ENCODE measurements at places on chromosomes 3 and 15.

DNA sequence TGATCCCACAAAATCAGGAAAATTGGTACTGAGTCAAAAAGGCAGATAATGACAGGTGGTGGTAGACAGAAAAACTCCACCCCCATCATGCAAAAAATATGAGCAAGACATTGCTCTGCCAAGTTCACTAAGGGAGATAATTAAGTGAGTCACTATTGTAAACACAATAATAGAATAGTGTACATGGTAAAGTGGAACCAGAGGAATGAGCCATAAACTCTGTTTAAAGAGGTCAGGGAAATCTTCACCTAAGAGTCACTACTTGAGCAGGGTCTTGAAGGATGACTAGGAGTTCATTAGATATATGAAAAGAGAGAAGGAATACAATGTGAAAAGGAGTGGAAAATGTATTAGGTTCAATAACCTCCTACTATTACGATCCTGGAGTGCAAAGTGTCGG lies 213.4 kb upstream of the PEX5L start:
- no peak for DNase-seq

- DNase-seq = no peak
These were observed 18.7 kb downstream of the CRBN start for GRCh38 chr3:3160826-3161225.

GRCh38 chr3:149703466-149703865 lies 45.6 kb upstream of the WWTR1 start:
- DNase-seq = no peak

GRCh38 chr3:161171113-161171512 lies 50.0 kb upstream of the NMD3 start:
- no peak for DNase-seq

DNA sequence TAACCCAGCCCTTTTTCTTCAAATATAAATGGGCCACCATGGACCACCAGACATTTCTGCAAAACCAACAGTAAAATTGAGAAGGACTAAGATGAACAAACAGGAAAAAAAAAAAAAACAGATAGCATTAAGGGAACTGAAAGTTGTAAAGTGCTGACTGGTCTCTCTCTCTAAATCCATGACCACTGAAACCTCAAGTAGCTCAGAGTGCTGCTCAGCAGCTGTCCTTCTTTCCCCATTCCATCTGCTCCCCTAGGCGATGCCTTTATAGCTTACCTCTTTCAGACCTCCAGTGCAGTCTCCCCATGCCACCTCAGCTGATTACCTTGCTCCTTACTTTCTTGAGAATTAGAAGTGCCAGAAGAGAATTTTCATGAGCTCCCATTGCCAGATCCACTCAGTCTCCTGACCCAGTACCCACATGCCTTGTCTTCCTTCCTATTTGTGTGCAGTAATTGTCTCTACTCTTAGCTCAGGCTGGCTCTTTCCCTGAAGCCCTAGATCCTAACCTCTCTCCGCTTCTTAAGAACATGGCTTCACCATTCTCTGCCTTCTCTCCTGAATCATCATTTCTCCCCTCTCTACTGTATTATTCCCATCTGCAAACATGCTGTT lies 23.9 kb upstream of the XIRP1 start:
- DNase-seq = no peak

DNA sequence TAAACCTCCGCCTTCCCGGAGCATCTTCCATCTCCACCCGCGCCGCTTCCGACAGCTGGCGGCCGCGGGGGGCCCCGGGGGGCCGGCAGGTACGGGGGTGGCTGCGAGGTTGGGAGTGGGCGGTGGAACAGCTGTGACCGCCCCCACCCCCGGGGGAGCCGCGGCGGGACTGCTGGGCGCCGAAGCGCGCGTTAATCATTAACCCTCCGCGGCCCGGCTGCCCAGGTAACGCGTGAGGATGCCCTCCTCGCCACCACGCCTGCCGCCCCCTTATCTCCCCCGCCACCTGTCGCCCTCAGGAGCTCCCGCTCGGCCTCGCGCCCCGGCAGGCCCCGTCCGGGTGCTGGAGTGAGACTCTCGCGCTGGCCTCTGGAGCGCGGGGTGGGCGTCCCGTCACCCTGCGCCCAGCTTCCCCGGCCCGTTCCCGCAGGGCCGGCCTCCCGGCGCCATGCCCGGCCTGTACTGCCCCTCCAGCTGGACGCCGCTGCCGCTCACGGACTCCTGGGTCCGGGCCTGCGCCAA lies 757 bp downstream of the VWA5B2 start:
- DNase-seq = peak; percentile 44

GRCh38 chr3:177476495-177476894 lies 279.2 kb upstream of the TBL1XR1 start:
- no peak for DNase-seq

GRCh38 chr3:128152419-128153155 lies 694 bp upstream of the EEFSEC start:
- peak; percentile 13 for DNase-seq

DNA sequence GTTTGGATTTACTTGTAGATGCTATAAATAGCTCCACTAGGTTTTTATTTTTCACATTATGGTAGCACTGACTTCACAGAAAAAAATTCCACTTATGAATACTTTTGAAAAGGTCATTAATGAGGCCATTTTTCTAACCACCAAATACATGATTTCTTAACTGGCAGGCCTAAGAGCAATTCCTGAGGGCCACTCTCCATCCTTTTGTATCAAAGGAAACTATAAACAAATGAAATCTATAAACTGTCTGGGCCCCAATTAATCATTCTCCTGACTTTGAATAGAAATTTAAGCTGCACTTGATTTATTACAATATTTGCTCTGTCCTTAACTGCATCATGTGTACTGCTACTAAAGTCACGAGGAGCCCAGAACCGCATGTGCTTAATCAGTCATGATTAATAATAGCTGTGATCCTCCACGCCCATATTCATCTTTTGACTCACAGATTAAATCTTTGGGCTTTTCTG lies 25.1 kb upstream of the MTMR10 start:
- no peak for DNase-seq

GRCh38 chr3:151926956-151927355 lies 53.5 kb downstream of the SUCNR1 start:
- DNase-seq = no peak

- peak; percentile 5 for DNase-seq
These were observed 700.5 kb upstream of the NAALADL2 start for GRCh38 chr3:174158674-174159073.

DNA sequence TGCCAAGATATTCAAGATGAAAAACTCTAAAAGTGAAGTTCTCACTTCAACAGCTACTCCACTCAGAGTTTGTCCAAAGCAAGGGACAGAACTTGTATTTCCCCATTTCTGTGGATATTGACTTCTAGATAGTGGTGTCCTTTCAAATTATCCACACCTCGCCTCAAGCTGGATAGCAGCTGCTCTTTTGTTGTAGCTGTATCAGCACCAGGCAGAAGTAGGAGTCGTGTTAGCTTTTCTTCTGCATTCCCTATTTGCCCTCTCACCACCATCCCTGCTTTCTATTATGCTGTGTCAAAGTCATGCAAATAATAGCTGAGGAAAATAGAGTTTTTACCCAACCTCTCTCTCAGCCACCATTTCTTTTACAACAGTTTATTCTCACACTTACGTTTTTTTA lies 303.8 kb downstream of the EPHA3 start:
- peak; percentile 11 for DNase-seq

DNA sequence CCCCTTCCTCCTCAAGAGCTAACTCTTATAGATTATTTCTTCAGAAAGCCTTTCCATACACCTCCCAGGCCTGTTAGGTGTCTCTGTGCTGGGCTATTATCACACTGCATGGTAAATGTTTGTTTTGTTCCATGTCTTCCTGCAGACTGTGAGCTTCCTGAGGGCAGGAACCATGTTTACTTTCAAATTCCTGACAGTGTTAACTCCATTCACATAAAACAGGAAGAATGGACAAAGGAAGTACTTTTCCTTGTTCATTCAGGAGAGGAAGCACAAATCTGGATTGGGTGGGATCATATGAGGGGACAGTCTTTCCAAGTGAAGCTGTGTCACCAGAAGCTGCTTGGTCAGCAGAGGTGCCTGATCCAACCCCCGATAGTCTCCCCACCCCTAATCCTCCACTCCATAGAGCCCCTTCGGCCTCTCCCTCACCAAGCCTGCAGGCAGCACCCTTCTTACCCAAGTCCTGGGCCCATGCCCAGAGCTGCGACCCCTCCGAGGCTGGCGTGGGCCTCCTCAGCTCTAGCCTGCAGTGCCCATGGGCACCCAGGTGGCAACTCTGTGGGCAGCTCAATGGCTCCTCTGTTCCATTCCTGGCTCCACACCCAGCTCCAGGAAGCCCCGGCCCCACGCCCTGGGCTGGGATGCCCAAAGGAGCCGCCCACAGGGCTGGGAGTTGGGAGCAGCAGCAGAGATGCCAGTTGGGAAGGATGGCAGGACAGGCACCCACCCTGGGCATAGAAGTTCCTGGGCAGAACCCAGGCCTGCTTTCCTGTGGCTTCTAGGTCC lies 6.9 kb downstream of the SHF start:
- DNase-seq = no peak

DNA sequence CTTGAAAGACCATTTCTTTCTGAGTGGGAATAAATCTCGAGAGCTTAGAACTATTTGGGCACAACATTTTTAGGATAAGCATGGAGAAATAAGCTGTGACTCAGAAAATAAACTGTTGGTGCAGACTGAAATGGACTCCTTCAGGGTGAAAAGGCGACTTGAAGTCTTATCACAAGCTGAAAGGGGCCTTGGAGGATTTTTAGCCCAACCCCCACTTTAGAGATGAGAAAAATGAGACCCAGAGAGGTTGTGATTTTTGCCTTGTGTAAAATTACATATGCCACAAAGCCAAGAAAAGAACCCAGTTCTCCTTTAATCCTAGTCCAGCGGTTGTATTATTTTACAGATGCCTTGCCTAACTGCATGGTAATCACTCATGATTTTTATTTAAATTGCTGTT lies 1.5 kb downstream of the ATP1B3 start:
- peak; percentile 19 for DNase-seq

DNA sequence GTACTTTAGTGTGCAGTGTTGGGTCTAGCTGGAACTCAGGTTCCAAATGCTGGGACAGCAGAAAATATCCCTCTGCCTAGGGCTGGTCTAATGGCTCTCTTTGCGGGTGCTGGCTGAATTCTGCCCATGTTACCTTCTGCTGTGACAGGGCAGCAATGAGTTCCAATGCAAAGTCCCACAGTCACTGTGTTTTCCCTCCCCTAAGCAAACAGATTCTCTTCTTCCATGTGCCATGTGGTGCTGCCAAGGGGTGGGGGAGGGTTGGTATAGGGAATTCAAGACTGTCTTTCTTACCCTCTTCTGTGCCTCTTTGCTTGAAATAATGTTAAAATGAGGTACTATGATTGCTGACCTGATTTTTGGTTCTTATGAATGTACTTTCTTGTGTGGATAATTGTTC lies 229.6 kb downstream of the GBE1 start:
- no peak for DNase-seq

- peak; percentile 87 for DNase-seq
These were observed 919 bp downstream of the IDH2 start for GRCh38 chr15:90101130-90101968.

GRCh38 chr15:82158811-82159210 lies 103.7 kb downstream of the EFL1 start:
- DNase-seq = no peak

GRCh38 chr3:126994661-126995245 lies 11.8 kb downstream of the PLXNA1 start:
- no peak for DNase-seq

DNA sequence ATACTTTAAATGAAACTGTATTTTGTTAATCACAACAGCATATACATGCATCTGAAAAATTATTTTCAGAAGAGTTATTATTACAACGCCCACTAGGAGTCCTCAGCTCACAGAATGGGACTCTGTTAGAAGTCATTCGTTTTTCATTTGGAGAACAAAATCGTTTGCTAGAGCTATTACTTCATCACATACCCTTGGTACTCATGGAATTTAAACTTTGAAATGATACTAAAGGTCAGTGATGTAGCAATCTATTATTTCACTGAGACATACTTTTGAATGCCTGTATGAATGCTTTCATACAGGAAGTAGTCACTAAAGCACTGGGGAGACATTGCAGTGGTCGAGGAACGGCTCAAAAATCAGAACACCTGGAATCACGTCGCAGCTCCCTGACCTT lies 198.1 kb downstream of the MBNL1 start:
- DNase-seq = peak; percentile 42

- DNase-seq = no peak
These were observed 216.4 kb upstream of the P2RY1 start for GRCh38 chr3:152618529-152618928.

DNA sequence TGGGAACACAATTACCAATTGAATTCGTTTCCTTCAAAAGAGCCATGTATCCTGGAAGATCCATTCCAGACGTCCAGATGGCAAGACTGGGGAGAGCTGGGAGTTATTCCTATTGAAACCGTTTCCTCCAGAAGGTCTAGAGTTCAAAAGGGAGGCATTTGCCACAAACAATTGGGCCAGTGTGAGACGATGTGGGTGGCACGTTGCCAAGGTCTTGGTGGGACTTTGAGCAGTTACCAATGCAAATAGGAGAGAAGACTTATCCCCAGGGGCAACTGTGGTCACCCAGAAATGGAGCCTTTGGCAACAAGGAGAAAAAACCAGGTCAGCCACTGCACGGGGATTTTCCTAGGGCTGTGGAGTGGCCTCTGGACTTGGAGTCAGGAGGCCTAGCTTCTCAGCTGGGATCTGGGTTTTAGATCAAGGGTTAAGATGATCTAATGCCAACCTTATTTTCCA lies 29.6 kb upstream of the TLE3 start:
- DNase-seq = no peak

- DNase-seq = no peak
These were observed 1220.5 kb downstream of the ROBO2 start for GRCh38 chr3:78260388-78260787.

DNA sequence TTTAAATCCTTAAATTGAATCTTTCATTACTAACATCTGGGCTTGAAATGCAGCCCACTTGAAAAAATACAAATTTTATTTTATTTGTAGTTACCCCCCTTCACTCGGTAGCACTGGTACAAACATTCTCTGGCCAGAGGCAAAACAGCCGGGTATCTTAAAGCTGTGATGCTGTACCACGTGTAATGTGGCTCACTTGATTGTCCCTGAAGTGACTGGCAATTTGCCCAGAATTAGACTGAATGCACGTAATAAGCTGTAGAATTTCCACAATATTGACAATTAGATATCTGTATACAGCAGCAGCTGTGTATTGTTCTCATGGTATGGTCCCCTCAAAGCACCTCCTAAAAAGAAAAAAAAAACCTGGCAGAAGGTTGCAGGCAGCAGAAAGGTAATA lies 192.8 kb upstream of the TBC1D5 start:
- no peak for DNase-seq

All from GM23338 (cell line).